ENCODE measurements at places on chromosomes 3 and 15. TPM values are rescaled to one million over a fixed set of nuclear protein-coding genes. Genes with fewer than 3 reads are reported as not detected.

DNA sequence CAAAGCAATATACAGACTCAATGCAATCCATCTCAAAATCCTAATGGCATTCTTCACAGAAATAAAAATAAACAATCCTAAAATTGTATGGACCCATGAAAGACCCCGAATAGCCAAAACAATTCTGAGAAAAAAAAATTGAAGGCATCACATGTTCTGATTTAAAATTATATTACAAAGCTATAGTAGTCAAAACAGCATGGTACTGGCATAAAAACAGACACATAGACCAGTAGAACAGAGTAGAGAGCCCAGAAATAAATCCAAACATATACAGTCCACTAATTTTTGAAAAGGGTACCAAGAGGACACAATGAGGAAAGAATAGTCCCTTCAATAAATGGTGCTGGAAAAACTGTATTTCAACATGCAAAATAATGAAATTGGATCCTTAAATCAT lies 70.4 kb upstream of the THRB start:
- DNase-seq, result no peak
- no peaks in the 10 kb centered on the region for H3K4me1 ChIP-seq
- no peak overlapping the region for H3K27ac ChIP-seq
- no peaks in the 10 kb centered on the region for H3K27me3 ChIP-seq
- no peak overlapping the region for H3K4me3 ChIP-seq
- H3K36me3 ChIP-seq, result no peaks in the 10 kb centered on the region

DNA sequence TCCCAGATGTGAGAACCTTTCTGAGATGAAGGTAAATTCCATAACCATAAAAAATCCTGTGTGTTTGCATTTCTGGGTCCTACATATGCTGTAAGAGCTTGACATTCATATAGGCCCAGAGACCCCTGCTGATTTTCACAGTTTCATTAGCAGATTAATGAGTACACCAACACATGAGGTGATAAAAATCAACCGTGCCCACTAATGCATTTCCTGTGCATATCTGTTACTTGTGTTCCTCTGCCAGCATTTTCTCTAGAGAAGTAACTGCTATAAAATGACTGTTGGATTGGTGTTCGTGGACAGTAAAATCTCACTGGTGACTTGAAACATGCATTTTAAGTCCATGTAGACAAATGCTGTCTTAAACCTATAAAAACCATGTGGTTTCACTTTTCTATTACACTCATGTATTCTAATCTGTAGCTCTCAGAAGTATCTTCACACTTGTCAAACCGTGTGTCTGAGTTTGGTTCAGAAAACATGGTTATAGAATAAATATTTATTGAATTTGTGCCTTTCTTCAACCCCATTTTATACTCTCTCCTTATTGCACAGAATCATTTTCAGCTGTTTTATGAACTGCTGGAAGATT lies 14.6 kb downstream of the MAP2K5 start:
- H3K27me3 ChIP-seq, result no peaks in the 10 kb centered on the region
- H3K4me3 ChIP-seq, result no peak overlapping the region

GRCh38 chr15:78264304-78265136 lies at the start of gene DNAJA4:
DNAJA4 (plus strand) TSS chr15:78264562; CDS start chr15:78264764, 202 bp downstream.
- peaks cover 28% of the 10 kb centered on the region for H3K4me1 ChIP-seq
- no peaks in the 10 kb centered on the region for H3K27me3 ChIP-seq
- DNase-seq, result peak; percentile 71
- peak within 1 kb of the TSS; percentile 78 for H3K4me3 ChIP-seq

- no peak for DNase-seq
- H3K4me1 ChIP-seq, result no peaks in the 10 kb centered on the region
- no peak overlapping the region for H3K4me3 ChIP-seq
- H3K27ac ChIP-seq, result no peak overlapping the region
Measured at GRCh38 chr3:75396316-75396802, 267.8 kb upstream of the FRG2C start.

DNA sequence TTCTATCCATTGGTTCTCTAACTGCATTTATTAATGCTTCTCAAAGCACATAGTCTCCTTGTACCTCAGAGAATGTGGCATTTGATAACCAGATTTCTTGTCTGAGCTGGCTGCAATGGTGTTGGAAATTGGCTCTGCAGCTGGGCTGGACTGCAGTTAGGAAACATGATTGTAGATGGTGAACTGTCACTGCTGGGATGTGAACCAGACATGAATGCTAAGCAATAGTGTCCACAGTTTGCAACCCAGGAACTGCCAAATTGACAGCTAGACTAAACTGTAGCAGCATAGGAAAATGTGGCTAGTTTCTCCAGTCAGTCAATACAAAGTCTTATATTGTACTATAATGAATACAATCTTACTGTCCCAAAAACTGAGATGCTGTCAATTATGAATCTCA lies 656.6 kb upstream of the GOLIM4 start:
- no peak for DNase-seq
- no peaks in the 10 kb centered on the region for H3K36me3 ChIP-seq
- H3K4me3 ChIP-seq, result no peak overlapping the region
- no peaks in the 10 kb centered on the region for H3K4me1 ChIP-seq
- no peak overlapping the region for H3K27ac ChIP-seq
- no peaks in the 10 kb centered on the region for H3K27me3 ChIP-seq

SORD gene
- total RNA-seq, result 6.0 TPM

CCDC9B gene
- 1.0 TPM for total RNA-seq

Measured in activated CD4-positive, alpha-beta T cell treated with anti-CD3 and anti-CD28 coated beads, Interleukin-2, amount 10 ng/mL, durations not matched to agents 7 days and 5 days (primary cell).